ENCODE measurements at places on chromosomes 1 and 21. TPM values are rescaled to one million over a fixed set of nuclear protein-coding genes. Genes with fewer than 3 reads are reported as not detected.

Gene OR2L3
- not detected for polyA plus RNA-seq

Gene TMEM125
- polyA plus RNA-seq = 1.1 TPM

Gene DIPK1A
- 15.4 TPM for polyA plus RNA-seq

Gene ATP5PB
- polyA plus RNA-seq = 183 TPM

Gene TSSK3
- polyA plus RNA-seq = 4.2 TPM

Gene GPR25
- polyA plus RNA-seq = not detected

GRCh38 chr1:155598842-155599331 lies 11.1 kb upstream of the MSTO1 start:
- no peaks in the 10 kb centered on the region for H3K27me3 ChIP-seq
- H3K4me1 ChIP-seq = peaks cover 2% of the 10 kb centered on the region
- no peak overlapping the region for H3K27ac ChIP-seq

- DNase-seq = peak; percentile 72
- H3K36me3 ChIP-seq = no peaks in the 10 kb centered on the region
- H3K4me1 ChIP-seq = peaks cover 7% of the 10 kb centered on the region
- no peaks in the 10 kb centered on the region for H3K27me3 ChIP-seq
Measured at GRCh38 chr21:41684381-41685245, 82.2 kb downstream of the RIPK4 start.

- no peaks in the 10 kb centered on the region for H3K27me3 ChIP-seq
- no peaks in the 10 kb centered on the region for H3K36me3 ChIP-seq
- no peak overlapping the region for H3K27ac ChIP-seq
Measured at GRCh38 chr21:15015622-15016471, 49.0 kb downstream of the NRIP1 start.

- H3K27me3 ChIP-seq = no peaks in the 10 kb centered on the region
- H3K27ac ChIP-seq = no peak overlapping the region
- no peak for DNase-seq
- H3K4me1 ChIP-seq = no peaks in the 10 kb centered on the region
Measured at GRCh38 chr1:21397813-21398188, 42.1 kb upstream of the NBPF3 start.

DNA sequence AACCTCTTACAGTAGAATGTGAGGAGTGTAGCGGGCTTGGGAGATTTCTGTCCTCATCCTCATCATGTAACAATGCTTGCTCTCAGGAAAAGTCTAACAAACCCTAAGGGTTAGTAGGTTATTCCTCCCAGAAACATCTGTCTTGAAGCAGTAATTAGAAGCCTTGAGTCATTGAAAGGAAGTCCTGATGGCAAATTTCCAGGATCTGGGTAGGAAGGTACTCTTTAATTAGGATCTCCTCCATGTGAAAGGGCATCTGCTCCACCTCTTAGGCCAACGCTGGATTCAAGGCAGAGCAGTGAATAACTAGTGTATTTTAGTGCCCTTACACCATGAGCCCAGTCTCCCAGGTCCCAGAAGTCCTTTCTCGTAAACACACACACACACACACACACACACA lies 106.6 kb upstream of the BARHL2 start:
- DNase-seq = no peak
- H3K4me1 ChIP-seq = no peaks in the 10 kb centered on the region
- no peaks in the 10 kb centered on the region for H3K36me3 ChIP-seq
- H3K27ac ChIP-seq = no peak overlapping the region
- H3K4me3 ChIP-seq = no peak overlapping the region
- no peaks in the 10 kb centered on the region for H3K27me3 ChIP-seq

DNA sequence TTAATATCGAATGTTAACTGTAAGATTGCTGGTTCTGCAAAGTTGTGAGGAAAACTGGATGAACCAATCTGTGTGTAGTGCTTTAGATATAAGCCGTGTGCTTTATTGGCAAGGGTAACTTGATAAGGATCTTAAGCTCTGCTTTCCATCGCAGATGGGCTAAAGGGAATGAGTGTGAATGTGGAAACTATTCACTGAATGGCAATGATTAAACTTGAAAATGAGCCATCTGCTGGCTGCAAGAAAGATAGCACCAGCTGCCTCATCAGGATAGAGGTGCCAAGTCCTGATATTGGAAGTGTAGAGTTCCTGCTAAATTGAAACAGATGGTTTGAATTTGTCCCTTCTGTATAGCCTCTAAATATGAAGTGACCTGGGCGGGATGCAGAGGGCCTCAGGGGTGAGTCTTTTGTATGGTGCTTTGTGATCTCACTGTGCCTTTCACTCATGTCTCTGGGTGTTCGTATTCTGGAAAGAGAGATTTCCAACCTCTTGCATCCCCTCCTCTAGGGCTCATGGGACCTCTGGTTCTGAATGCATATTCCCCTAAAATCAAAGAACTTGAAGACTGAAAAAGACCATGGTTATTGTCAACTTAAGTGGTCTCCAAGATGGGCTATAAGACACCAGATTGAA lies 9.2 kb downstream of the FCRL3 start:
- no peak for DNase-seq
- H3K36me3 ChIP-seq = no peaks in the 10 kb centered on the region
- no peaks in the 10 kb centered on the region for H3K4me1 ChIP-seq
- no peak overlapping the region for H3K4me3 ChIP-seq
- no peaks in the 10 kb centered on the region for H3K27me3 ChIP-seq

DNA sequence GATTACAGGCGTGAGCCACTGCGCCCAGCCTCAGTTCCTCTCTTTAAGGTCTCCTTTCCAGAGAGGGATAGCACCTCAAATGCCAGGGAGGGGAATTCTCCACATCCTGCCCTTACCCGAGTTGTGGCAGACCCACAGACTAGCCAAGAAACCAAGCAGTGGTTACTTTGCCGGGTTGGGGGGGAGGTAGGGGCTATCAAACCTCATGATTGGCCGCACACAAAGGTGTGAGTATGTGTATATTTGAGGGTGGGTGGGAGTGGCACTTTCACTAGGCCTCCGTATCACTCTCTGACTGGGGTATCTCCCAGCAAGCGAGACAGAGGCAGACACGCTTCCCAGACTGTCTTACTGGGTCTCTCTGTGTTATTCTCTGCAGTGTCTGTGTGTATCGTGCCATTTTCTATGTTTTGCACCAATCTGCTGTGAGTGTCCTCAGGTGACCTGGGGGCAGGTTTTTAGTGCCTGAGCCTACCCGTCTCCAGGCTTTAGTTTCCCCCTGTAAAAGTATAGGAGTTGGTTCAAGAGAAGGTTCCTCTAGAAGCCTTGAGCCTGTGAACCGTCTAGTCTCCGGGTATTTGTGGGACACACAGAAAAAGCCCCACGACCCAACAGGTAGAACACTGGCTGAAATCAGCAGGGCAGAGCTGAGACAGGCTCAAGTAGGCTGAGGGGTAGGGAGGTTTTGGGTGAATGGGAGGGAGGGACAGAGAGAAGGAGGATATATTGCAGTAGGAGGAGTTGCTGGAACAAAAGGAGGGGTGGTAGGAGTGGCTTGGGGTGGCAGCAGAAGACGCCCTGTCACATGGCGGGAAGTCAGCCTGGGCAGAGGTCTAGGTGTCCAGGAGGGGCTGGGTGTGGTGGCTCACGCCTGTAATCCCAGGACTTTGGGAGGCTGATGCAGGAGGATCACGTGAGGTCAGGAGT lies 10.3 kb downstream of the LMNA start:
- no peaks in the 10 kb centered on the region for H3K36me3 ChIP-seq
- no peak for DNase-seq
- H3K4me1 ChIP-seq = peaks cover 62% of the 10 kb centered on the region

- no peak overlapping the region for H3K27ac ChIP-seq
- H3K27me3 ChIP-seq = no peaks in the 10 kb centered on the region
- H3K4me3 ChIP-seq = no peak overlapping the region
- H3K4me1 ChIP-seq = peaks cover 12% of the 10 kb centered on the region
Measured at GRCh38 chr1:70140894-70141293, 64.5 kb downstream of the LRRC40 start.

DNA sequence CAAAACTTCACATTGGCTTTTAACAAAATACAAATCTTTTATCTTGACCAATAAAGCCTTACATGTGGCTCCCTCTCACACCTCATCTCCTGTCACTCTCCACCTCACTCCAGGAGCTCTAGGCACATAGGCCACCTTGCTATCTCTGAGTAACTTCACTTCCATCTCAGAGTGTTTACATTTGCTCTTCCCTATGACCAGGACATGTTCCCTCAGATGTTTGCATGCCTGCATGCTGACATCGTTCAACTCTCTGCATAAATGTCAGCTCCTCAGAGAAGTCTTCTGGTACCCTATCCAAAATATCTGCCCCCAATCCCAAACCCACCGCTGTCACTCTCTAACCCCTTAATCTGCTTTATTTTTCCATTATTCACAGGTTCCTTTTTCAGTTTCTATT lies 110.9 kb downstream of the TOMM20 start:
- no peaks in the 10 kb centered on the region for H3K36me3 ChIP-seq
- peaks cover 3% of the 10 kb centered on the region for H3K4me1 ChIP-seq
- H3K4me3 ChIP-seq = no peak overlapping the region
- no peak overlapping the region for H3K27ac ChIP-seq
- no peak for DNase-seq

DNA sequence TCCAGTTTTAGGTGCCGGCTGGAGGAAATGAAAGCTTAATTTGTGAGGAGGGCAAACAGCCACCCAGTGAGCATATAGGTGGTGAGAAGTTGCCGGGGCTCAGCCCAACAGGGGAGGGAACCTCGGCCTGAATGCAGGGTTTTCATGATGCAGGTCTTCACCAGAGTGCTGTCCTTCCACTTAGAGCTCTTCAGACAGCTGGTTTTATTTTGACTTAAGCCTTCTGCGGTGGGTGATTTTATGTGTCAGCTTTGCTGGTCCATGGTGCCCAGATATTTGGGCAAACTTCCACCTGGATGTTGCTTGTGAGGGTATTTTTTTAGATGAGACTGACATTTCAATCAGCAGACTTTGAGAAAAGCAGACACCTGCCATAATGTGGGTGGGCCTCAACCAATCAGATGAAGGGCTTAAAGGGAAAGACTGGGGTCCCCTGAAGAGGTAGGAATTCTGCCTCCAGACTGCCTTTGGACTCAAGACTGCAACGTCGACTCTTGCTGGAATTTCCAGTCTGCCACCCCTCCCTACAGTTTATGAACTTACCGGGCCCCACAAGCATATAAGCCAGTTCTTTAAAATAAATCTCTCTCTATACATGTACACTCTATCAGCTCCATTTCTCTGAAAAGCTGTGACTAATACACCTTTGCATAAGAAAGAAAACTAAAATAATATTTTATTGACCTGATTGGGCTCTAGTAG lies 72.8 kb downstream of the RHOU start:
- no peak overlapping the region for H3K4me3 ChIP-seq
- H3K4me1 ChIP-seq = peaks cover 12% of the 10 kb centered on the region

DNA sequence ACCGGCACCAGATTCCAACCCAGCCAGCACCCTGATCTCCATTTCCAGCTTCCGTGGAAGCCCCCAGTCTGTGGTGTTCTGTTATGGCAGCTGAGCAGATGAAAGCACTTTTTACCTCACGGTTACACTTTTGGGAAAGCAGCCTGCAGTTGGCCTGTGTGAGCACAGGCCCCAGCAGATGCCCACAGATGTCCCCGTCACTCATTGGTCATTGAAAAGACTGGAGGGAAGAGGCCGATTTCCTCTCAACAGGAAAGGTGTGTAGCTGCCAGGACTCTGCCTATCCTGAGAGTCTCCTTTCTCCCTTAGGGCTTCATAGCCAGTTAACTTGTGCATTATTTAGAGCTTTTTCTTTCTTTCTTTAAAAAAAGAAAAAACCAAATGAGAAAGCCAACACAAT lies 123.0 kb downstream of the PCBP3 start:
- no peak overlapping the region for H3K27ac ChIP-seq
- H3K36me3 ChIP-seq = no peaks in the 10 kb centered on the region
- no peaks in the 10 kb centered on the region for H3K27me3 ChIP-seq
- no peak for DNase-seq

DNA sequence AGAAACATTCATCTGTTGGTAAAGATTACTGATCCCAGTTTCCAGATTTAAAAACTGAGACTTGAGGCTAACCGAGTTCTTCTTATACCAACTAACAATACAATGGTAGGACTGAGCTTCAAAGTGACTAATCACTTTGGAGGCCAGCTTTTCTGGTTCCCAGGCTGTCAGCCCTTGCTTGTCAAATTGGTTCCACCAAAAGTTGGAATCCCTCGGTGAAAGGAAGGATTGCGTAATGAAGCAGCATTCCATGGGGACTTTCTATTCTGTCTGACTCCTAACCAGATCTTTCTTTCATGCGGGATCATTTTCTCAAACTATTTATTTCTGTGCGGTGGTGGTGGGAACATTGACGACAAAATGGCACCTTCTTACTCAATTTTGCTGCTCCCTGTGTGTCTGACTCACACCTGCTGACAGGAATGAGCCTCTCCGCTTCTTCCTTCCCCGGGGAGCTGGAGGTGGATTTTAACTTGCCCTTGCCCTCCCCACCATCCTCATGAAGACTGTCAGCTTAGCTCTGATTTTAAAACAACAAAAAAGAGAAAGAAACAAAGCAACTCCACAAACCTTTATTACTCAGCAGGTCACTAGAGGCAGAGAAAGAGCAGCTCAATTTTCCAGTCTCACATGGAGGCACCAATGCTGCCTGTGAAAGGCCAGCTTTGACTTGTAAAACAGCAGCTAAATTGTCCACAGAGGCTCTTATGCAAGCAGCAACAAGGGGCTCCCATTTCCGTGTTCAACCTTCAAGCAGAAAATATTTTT lies 32.9 kb upstream of the RASAL2 start:
- no peak overlapping the region for H3K4me3 ChIP-seq
- H3K27ac ChIP-seq = no peak overlapping the region
- no peaks in the 10 kb centered on the region for H3K27me3 ChIP-seq
- no peak for DNase-seq
- H3K36me3 ChIP-seq = no peaks in the 10 kb centered on the region
- peaks cover 4% of the 10 kb centered on the region for H3K4me1 ChIP-seq

All from ovary (tissue), 10 donors.